Caki2 (cell line): ENCODE measurements at places on chromosomes 2 and 18. TPM values are rescaled to one million over a fixed set of nuclear protein-coding genes. Genes with fewer than 3 reads are reported as not detected.

DNA sequence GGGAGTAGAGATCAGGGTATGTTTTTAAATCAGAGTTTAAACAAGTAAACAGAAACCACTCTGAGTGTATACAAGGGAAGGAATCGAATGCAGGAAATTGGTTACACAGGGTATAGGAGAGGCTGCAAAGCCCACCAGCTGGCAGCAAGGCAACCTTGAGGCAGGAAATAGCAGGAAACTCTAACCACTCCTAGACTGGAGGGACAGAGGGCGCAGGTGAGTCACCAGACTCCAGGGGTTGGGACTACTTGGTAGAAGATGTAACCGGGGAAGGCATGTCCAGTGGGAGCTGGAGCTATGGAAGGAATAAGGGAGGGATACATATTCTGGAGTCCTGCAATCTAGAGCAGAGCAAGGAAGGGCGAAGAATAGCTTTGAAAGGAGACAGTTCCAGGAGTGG, 152.3 kb downstream of the MEIS1 start:
- DNase-seq = no peak

DNA sequence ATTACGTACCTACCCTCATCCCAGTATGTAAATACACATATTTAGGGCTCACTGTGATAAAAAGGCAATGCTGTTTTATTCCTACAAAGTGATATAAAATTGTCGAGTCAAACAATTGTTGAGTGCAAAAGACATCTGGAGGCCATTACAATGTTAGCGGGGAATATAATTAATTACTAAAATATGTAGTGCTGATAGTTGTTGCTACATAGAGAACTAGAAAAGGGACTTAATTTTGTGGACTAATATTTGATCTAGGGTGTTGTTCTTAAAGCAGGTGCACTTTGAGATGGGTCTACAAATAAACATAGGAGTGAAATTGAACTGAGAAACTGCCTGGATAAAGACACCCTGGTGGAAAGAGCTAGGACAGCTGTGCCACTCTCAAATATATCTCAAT, 300.1 kb downstream of the NOL4 start:
- no peak for DNase-seq

GRCh38 chr2:9103663-9104277, 100.3 kb upstream of the MBOAT2 start:
- DNase-seq = no peak

- no peak for DNase-seq
Observed at GRCh38 chr2:159683817-159684216, 28.5 kb upstream of the MARCHF7 start.

GRCh38 chr18:25136416-25137196, 215.4 kb downstream of the ZNF521 start:
- DNase-seq = no peak

DNA sequence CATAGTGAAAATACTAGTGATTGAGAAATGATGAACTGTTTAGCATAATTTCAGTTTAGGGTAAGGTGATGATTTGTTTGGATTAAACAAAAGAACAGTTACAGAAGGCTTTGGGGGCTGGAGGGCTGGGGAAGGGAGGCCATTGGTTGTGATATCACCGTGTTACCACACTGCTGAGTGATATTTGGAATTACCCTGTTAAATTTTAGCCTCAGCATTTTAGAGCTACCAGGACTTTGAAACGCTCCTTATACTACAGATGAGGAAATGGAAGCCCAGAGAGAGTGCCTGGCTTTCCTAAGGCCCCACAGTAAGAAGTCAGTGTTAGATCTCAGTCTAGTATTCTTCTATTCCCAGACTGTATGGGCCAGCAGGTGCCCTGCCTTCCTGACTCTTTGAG, 15.6 kb downstream of the ARHGEF33 start:
- no peak for DNase-seq

DNA sequence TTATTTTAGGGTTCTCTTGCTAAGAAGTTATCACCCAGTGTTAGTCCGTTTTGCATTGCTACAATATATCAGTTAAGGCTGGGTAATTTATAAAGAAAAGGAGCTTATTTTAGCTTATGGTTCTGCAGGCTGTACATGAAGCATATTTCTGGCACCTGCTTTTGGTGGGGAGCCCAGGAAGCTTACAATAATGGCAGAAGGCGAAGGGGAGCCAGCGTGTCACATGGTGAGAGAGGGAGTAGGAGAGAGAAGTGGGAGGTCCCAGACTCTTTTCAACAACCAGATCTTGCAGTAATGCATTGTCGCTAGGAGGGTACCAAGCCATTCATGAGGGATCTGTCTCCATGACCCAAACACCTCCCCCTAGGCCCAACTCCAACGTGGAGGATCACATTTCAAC, 688.8 kb upstream of the PIK3C3 start:
- no peak for DNase-seq

DNA sequence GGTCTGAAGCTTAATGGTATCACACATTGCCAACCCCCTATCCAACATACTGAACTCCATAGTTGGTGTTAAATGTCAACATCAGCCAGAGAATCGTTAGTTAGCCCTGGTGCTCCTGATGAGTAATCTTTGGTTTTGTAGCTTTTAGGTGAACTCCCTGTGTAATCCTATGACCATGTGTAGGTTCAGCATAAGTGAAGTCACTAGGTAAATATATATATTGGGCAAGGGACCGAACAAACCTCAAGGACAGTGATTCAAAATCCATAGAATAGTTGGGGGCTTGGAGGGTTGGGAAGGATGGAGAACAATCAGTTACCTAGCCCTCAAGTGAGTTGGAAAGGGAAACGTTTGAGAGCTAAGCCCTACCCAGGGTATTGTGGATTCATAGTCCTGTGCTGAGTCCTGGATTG, 16.0 kb upstream of the AP1S3 start:
- no peak for DNase-seq

DNA sequence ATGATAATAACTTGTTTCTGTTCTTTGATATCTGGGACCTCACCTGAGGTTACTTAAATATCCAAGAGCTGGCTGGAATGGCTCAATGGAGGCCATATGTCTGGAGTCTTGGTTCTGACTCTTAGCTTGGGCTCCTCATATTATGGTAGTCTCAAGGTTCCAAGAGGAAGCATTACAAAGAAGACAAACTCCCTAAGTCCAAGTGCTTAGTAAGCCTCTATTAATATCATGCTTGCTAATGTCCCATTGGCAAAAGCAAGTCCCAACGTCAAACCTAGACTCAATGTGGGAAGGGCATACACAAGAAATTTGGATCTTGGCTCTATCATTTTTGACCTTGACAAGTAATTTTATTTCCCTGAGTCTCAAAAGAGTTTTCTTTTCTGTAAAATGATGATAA, 49.2 kb upstream of the SPOPL start:
- no peak for DNase-seq

GRCh38 chr2:122028371-122029100, 273.1 kb downstream of the TSN start:
- no peak for DNase-seq

- DNase-seq = no peak
Observed at GRCh38 chr2:38394041-38394440, 17.0 kb upstream of the ATL2 start.

DNA sequence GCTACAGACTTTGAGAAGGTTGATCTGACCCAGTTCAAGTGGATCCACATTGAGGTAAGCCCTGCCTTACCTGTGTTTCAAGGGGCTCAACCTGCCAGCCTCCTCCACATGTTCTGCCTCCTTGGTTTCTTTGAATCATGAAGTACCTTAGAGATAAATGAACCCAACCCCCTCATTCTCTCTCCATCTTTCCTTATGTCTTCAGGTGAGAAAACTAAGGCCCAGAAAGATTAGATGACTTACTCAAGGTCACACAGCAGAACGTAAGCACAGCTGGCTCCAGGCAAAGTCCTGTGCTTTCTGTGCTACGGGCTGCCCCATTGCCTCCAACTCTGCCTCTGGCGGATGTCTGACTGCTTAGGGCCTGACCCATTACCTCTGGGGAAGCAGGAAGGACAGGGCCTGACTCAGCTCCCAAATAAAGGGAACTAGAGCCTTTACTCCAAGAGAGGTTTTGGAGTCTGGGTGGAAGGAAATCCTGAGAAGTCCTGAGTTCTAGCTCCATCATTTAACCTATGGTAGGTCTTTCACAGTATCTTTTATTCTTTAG, 10.3 kb downstream of the KHK start:
- no peak for DNase-seq

- no peak for DNase-seq
Observed at GRCh38 chr2:112026509-112026908, 28.6 kb upstream of the TMEM87B start.

GRCh38 chr2:102233132-102233884, 46.5 kb downstream of the IL1RL2 start:
- no peak for DNase-seq

Gene SH3RF3
- total RNA-seq = 0.20 and 0.49 TPM in 2 replicates

Gene DRC1
- 0.20 TPM in 1 of 2 replicates, not detected in the other for total RNA-seq

Gene SLC5A7
- not detected in 2 replicates for total RNA-seq

Gene FBLN7
- total RNA-seq = 8.1 and 13.6 TPM in 2 replicates

Gene CABLES1
- 1.3 and 1.7 TPM in 2 replicates for total RNA-seq

Gene ICOS
- not detected in 2 replicates for total RNA-seq

Gene CDH19
- not detected in 2 replicates for total RNA-seq

Gene UGT1A1
- 6.9 and 10.4 TPM in 2 replicates for total RNA-seq

Gene LIMS2
- not detected in 2 replicates for total RNA-seq

Gene ACTR3
- total RNA-seq = 381 and 425 TPM in 2 replicates
